ENCODE measurements at places on chromosomes 7 and 10. TPM values are rescaled to one million over a fixed set of nuclear protein-coding genes. Genes with fewer than 3 reads are reported as not detected.

GRCh38 chr10:97013568-97013967 lies 172.2 kb downstream of the SLIT1 start:
- no peak for ATAC-seq

- ATAC-seq, result no peak
These were observed 90.9 kb downstream of the DLG5 start for GRCh38 chr10:77835669-77836086.

GRCh38 chr10:32055478-32056135 lies 618 bp downstream of the KIF5B start:
- ATAC-seq, result peak; percentile 64

GRCh38 chr7:22833957-22834356 lies 11.3 kb upstream of the TOMM7 start:
- ATAC-seq, result no peak

GRCh38 chr7:19665399-19666008 lies 43.3 kb downstream of the POLR1F start:
- ATAC-seq, result no peak

DNA sequence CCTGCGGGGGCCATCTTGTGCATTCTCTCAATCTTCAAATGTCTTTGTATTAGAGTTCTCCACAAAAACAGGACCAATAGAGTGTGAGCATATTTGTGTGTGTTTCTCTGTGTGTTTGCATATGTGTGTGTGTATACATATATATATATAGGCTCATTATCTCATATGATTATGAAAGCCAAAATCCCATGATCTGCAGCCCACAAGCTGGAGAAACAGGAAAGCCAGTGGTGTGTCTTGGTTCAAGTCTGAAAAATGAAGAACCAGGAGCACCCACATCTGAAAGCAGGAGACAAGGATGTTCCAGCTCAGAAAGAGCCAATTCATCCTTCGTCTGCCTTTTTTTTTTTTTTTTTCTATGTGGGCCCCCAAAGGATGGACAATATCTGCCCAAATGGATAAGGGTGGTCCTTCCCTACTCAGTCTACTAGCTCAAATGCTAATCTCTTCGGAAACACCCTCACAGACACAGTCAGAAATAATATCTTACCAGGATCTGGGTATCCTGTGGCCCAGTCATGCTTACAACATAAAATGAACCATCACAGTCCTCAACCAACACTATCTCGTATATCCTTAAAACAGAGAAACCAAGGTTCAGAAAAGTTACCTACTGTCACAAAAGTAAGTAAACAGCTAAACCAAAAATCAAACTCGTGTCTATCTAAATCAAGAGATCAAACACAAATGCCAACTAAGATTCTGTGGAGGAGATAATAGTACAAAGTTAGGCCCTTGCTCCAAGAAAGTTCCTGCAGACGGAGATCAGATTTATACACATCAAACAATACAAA lies 141.9 kb downstream of the JMJD1C start:
- ATAC-seq, result no peak

DNA sequence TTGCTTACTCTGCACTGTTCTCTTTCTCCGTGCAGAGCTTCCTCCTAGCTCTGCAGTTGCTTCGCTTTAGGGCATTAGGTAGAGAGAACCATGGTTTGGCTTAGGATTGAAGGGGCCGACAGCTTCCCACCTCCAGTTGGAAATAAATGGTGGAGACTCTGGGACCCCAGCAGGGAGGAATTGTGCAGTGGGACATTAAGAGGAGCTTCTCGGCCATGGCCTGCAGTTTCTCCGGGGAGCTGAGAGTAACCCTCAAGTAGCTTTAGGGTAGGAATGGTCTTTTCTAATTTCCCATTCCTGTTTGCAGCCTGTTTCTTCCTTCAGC lies 1.2 kb downstream of the SUFU start:
- ATAC-seq, result no peak

GRCh38 chr10:132229096-132229495 lies 42.3 kb downstream of the DPYSL4 start:
- ATAC-seq, result no peak

DNA sequence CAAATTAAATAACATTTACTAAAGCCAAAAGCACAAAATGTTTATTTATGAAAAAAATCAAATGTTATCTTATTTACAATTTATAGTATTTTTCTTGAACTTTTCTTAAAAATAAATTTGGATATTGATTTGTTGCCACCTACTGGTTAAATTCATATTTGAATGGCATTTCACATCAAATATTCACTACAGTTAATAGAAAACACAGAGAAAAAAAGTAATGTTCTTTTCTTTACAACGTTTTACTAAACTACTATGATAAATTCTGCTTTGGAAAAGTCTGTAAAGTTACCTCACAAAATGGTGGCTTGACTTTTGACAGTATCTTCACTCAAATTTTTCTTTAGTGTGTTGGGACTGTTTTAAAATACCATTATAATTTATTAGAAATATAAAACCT lies 52.7 kb downstream of the SRPK2 start:
- ATAC-seq, result no peak

- ATAC-seq, result no peak
These were observed 15.7 kb upstream of the STN1 start for GRCh38 chr10:103933557-103934121.

- no peak for ATAC-seq
These were observed 3.9 kb upstream of the NRF1 start for GRCh38 chr7:129607471-129608120.

DNA sequence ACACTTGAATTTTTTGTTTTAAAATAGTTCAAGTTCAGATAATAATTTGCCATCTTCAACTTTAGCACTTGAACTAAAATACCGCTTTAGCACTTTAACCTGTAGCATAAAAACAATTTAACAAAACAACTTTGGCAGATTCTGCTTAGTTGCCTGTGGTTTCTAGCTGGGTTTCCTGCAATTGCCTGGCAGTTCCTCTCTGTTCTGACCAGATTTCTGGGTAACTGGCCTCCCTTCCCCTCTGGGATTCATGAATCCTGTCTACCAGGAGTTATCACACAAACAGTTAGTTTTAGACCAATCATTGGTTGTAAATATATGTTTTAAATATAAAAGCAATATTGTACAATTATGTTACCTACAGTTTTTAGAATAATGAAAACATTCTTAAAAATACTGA lies 89.8 kb upstream of the HDAC9 start:
- no peak for ATAC-seq

GRCh38 chr10:77744245-77744644 lies 106.6 kb upstream of the KCNMA1 start:
- no peak for ATAC-seq

DNA sequence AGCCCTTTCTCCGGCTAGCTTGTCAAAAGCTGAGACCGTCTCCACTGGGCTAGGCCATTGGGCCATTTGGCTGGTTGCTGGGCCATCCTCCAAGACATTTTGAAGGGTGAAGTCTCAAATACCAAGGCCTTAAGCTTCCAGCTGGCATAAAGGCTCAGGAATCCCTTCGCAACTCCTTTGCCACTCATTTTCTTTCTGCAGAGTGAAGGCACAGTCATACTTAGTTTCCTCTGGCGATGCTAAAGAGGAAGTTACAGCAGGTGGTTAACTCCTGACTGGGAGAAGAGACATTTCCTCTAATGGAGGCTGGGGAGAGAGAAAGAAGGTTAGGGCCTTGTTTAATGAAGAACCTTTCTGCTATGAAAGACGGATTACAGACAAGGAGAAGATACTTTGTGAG lies 4.8 kb upstream of the REPIN1 start:
- ATAC-seq, result no peak

GRCh38 chr10:77581738-77582137 lies 55.9 kb downstream of the KCNMA1 start:
- no peak for ATAC-seq

DNA sequence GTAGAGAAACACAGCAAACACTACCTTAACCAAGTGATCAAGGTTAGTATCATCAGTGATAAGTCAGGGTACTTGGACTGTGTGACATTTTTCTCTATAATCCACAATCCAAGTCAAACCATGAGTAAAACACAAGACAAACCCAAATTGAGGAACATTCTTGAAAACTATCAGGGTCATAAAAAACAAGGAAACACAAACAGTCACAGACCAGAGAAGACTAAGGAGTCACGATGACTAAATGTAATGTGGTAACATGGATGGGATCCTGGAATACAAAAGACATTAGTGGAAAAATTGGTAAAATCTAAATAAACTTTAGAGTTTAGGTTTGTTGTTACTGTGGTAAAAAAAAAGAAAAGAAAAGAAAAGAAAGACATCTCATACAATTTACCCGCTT lies 103.8 kb downstream of the ARMH3 start:
- no peak for ATAC-seq

- ATAC-seq, result no peak
These were observed 202.4 kb downstream of the BICC1 start for GRCh38 chr10:58715061-58715460.

- ATAC-seq, result no peak
These were observed 36.1 kb downstream of the CRHR2 start for GRCh38 chr7:30646154-30646553.

DNA sequence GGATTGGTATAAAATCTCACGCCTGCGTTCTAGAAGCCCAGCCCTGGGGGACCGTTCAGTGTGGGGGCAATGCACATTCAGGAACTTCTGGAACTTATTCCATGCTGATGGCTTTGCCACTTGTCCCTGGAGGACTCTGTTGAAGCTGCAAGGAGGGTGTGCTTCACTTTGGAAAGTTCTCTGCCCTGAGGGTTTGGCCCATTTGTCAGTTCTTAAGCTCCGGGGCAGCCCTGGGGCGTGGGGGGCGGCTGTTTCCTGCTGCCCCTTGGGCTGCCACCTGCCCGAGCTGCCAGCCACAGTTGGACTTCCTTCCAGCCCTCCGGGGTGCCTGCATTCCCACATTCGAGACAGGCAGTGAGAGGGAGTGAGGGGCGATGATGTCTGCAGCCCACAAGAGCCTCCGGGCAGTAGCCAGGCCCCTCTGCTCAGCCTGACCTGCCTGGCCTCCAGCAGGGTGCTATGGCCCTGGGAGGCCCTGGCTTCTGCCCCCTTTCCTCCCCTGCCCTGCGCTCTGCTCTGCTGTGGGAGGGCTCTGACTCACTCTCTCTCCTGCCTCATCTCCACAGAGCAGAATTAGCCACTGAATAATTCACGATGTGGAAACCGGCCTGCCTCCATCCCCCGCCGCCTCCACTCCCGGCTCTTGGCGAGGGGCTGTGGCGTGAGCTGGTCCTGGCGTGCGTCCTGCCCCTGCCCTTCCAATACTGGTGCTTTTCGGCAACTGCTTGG lies 1.9 kb downstream of the TTYH3 start:
- ATAC-seq, result peak; percentile 64

GRCh38 chr7:157905651-157906461 lies 569.1 kb downstream of the DNAJB6 start:
- no peak for ATAC-seq

- ATAC-seq, result no peak
These were observed 102.1 kb downstream of the CXCL12 start for GRCh38 chr10:44282626-44283300.

GRCh38 chr10:103576862-103577261 lies 83.4 kb downstream of the NEURL1 start:
- ATAC-seq, result no peak

DNA sequence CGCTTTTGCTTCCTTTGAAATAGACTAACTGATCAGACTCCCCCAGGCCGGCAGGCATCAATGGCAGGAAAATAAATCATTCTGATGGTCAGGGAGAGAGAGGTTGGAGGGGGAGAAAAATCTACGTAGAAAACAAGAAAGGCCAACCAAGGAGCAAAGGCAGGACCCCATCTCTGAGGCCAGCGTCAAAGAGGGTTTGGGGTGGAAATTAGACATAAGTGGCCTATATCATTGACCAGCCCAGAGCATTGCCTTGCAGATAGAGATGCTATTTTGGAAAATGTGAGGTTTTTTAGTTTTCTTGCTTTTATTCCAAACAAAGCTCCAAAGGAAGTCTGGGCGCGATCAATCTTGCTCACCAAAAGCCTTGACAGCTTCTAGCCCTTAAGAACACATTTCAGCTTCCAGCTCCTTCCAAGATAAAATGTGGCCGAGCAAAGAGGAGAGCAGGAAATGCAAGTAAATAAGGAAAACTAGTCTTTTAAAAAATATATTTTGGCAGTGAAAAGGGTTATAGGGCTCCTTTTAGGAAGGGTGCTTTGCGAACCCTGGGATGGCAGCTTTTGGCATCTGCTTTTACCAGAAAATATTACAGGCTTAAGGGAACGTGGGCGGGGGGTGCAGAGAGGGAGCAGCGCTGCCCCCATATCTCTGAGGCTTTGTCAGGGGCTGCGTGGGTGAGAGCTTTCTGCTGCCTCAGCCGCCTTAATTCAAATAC lies 2.0 kb upstream of the HOXA2 start:
- no peak for ATAC-seq

DNA sequence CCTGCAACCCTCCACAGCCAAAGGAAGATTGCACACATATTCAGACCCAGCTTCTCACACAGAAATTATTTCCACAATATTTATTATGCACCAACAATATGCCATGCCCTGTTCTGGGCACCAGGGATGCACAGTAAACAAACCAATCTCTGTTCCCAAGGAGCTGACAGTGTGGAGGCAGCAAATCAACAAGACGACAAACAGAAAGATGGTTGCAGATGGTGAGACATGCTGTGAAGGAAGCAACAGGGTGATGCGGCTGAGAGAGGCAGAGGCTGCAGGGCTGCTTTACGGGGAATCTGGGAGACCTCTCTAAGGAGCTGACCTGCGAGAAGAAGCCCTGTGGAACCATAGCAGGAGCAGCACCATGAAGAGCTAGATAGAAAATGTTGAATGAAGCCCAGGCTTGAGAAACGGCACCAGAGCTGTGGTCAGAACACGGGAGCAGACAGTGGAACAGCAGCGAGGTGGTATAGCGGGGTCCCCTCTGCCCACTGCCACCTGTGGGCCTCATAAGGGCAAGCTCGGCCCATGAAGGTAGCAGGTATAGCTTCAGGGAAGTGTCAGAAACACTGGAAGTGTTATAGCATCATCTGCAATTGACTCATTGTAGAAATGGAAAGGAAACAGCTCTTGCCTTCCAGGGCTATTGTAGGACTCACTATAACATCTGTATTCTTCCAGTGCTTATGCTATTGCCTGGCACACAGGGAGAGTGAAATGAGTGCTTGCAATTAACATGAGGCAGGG lies 17.4 kb downstream of the RBP3 start:
- no peak for ATAC-seq

GRCh38 chr10:91923371-91924211 lies at the start of gene BTAF1:
Gene BTAF1 (plus strand): TSS chr10:91923770. CDS start chr10:91924077, 307 bp downstream.
- ATAC-seq, result peak; percentile 98

The GLI3 gene
- 0.17 TPM for total RNA-seq

The UPK3B gene
- total RNA-seq, result 1.0 TPM

The SFTPA1 gene
- not detected for total RNA-seq

The ZNF25 gene
- total RNA-seq, result 5.7 TPM

The LIPK gene
- not detected for total RNA-seq

The VWA2 gene
- total RNA-seq, result not detected

The LRRC4 gene
- total RNA-seq, result 0.13 TPM

The SPDYE2B gene
- not detected for total RNA-seq

The AKR1E2 gene
- total RNA-seq, result 3.7 TPM

Measured in activated T-helper 17 cell treated with anti-CD3 and anti-CD28 coated beads, Interleukin-2, amount 50 U/mL, for 72 hours (primary cell).